Activated naive CD4-positive, alpha-beta T cell treated with Interleukin-2 at 50 U/mL for 16 hours (primary cell): ENCODE measurements at places on chromosomes 6 and 20.

DNA sequence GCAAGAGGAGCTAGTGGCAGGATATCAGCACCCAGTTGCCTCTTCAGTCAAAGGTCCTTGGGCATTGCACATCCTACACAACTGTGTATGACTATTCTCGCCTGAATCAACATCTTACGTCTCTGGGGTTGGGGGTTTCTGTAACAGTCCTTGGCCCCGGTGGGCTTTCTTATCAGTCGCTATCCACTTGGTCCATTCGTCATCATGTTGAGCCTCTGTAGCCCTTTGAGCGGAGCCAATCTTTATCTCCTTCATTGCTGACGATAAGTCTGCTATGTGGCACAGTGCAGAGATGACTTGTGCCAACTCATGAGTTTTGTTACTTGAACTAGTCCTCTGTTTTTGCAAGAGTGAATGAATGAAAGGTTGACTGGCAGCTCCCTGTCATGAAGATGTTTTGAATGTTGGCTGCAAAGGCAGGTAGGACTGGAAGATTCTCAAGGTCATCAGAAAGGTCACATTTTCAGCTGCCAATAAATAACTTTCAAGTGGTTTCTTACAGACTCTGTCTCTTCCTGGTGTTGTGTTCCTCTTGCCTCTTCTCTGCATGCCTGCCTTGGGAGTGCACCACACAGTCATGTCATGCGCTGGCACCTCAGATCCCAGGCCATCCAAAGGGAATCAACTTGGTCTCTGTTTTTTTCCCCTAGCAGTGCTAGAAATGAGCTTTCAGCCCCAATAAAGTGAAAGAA, 238.9 kb downstream of the SLC24A3 start:
- DNase-seq, result no peak

DNA sequence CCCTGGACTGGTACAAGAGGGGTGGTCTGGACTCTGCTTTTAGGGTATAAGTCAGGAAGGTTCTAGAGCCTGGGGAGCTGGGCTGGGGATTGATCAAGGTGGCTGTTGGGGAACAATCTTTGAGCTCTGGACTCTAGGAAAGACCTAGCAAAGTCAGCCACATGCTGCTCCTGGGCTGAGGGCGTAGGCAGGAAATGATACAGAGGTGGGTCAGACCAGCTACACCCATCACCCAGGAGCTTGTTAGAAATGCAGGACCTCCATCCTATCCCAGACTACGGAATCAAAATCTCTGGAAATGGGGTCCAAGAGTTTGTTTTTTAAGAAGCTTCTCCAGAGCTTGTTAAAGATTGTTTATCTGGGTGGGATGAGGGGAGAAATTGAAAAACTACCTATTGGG, 9.4 kb downstream of the ADTRP start:
- DNase-seq, result no peak

GRCh38 chr6:31720196-31720770, 1.3 kb downstream of the LY6G6C start:
- no peak for DNase-seq

GRCh38 chr6:148535976-148536375, 193.3 kb downstream of the SASH1 start:
- no peak for DNase-seq

DNA sequence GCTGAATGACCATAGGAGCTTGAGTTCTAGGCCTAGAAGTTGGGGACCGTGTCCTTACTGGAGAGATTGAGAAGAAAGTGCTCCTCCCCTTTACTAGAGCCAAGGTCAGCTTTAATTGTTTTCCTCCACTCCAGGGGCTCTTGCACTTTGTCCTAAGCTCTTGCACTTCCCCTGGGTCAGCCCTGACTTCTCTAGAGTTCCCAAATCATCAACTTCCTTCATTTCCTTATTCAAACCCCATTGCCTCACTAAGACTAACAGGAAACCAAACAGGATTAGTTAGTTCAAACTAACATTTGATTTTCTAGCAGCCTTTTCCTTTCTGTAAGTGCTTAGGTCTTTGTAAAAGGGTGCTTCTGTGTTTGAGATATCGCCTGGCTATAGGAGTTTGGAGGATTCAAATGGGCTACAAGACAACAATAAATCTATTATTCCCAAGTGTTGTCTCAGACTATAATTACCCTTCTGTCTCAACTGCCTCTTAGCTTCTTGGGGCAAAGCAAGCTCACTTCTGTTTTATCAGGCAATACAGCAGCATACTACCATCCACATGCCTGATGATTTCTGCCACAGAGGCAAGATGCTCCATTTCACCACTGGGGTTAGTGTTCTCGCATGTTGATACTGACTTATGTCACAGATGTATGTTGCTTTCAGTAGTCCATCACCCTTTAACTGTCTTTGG, 12.8 kb upstream of the DTNBP1 start:
- no peak for DNase-seq

DNA sequence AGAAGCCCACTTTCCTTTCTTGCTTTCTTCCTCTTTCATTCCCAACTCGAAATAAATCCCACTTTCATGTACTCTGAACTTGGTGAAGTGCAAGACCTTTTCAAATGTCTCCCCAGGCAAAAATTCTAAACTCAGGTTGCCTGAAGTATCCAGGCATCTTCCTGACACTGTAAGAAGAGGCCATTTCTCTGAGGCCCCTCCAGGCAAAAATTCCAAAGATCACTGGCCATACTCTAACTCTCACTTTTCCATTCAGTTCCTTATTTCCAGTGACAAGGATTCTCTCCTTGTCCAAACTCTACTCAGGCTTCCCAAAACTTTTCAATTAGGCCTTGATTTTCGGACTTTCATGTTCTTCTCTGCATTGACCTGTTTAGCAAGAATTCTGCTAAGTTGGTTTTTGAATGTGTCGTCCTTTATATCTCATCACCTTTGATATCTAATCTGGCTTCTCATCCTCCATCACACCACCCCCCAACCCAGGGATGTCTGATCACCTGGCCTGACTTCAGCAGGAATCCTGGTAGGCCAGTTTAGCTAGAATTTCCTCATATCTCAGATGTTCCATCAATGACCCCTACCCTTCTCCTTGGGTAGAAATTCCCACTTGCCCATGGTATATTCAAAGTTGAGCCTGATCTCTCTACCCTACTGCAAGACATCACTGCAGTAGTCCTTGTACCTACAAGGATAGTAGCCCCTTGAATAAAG, 124.9 kb downstream of the RCAN2 start:
- DNase-seq, result no peak

GRCh38 chr6:143299253-143300166, 151.0 kb downstream of the ADAT2 start:
- no peak for DNase-seq

DNA sequence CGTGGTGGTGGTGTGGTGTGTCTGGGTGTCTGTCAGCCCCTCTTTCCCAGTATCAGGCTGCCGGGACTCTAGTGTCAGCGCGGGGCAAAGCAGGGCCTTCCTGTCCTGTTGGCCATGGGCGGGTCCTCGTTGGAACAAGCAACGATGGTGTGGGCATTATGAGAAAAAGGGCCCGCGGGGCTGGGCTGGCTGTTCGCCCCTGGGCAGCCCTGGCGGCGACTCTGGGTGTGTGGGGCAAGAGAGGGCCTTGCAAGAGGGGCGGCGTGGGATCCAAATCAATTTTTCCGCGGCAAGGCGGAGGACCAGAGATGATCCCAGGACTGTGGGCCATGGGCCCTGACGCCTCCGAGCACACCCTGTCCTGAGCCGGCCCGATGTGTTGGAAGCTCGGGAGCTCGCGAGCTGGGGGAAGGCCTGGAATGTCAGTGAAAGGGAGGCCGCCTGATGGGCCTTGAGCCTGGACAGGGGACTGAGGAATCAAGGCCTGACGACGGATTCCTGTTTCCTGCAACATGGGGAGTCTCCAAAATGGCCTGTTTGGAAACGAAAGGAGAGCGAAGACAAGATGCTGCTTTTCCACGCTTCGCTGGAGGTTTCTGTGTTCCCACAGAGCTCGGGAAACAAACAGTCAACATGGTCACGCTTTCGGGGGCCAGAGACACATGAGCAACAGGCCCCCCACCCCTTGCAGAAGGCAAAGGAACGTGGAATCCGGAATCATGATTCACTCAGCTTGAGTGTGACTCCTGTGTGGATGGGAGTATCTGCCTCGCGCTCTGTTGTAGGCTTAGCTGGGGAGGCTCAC, 364.7 kb upstream of the DEFB115 start:
- no peak for DNase-seq

- DNase-seq, result peak; percentile 21
Measured at GRCh38 chr20:57657535-57658446, 37.6 kb upstream of the ZBP1 start.

- DNase-seq, result no peak
Measured at GRCh38 chr20:36113036-36113435, 41.5 kb upstream of the EPB41L1 start.

DNA sequence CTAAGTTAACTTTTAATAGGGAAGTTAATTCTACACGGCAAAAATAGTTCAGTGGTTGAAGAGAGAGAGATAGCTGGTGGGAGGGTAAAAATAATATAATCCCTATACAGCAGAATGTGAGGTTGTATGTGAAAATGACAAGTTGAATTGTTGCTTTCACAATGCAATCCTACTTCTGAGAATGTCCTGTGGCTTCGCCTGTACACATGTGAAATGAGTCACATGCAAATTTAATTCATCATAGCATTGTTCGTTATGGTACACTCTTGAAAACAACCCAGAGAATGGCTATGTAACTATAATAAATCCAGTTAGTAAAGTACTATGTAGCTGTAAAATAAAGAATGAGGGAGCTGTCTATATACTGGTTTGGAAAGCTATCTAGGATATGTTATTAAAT, 46.0 kb upstream of the HINT3 start:
- DNase-seq, result peak; percentile 14

- no peak for DNase-seq
Measured at GRCh38 chr20:59051666-59052185, 9.1 kb upstream of the PRELID3B start.

- no peak for DNase-seq
Measured at GRCh38 chr6:6655805-6656251, 67.3 kb downstream of the LY86 start.

DNA sequence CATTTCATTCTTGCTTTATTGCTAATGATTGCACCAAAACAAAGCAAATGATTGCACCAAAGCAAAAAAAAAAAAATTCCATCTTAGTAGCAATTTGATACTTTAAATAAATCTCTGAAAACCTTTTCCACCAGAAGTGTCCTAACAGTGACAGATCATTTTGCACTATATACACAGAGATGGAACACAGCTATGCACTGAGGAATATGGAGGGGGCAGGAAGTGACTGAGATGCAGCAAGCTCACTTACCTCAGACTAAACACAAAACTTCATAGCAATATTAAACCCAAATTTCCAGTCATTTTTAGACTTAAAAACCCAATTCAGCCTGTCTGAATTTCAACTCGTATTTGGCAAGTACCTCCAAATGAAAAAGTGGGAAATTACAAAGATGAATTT, 41.2 kb downstream of the HIVEP2 start:
- no peak for DNase-seq

- DNase-seq, result no peak
Measured at GRCh38 chr6:167669870-167670802, 156.6 kb upstream of the AFDN start.

DNA sequence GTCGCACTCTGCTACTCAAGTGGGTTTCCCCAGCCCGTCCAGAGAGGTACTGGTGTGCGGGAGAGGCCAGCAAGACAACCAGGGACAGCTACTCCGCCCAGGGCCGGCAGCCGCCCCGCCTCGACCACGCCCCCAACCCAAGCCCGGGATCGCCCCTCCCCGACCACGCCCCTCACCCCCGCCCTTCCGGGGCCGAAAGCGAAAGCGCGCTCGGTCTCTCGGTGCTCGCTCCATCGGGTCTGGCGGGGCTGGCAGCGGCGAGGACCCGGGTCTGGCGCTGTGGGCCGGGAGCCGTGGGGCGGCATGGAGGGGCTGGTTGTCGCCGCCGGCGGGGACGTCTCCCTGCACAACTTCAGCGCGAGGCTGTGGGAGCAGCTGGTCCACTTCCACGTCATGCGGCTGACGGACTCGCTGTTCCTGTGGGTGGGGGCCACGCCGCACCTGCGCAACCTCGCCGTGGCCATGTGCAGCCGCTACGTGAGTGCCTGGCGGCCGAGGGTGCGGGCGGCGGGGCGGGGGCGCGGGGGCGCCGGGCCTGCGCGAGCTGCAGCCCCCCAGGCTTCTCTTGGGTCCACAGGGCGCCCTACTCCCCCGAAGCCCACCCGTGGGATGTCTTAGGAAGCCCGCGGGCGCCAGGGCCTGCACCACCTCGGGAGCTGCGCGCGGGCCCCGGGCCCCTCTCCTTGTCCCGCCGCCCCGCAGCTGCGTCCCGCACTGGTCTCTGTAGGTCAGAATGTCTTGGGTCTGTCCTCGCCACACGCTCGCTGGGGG, at the start of gene PSMG4:
PSMG4 (plus strand) TSS at position 228 of the 771 bp plus-strand sequence; CDS start at position 304, 76 bp downstream.
- DNase-seq, result peak; percentile 94

- DNase-seq, result peak; percentile 38
Measured at GRCh38 chr20:62668441-62669027, 26.2 kb downstream of the SLCO4A1 start.

DNA sequence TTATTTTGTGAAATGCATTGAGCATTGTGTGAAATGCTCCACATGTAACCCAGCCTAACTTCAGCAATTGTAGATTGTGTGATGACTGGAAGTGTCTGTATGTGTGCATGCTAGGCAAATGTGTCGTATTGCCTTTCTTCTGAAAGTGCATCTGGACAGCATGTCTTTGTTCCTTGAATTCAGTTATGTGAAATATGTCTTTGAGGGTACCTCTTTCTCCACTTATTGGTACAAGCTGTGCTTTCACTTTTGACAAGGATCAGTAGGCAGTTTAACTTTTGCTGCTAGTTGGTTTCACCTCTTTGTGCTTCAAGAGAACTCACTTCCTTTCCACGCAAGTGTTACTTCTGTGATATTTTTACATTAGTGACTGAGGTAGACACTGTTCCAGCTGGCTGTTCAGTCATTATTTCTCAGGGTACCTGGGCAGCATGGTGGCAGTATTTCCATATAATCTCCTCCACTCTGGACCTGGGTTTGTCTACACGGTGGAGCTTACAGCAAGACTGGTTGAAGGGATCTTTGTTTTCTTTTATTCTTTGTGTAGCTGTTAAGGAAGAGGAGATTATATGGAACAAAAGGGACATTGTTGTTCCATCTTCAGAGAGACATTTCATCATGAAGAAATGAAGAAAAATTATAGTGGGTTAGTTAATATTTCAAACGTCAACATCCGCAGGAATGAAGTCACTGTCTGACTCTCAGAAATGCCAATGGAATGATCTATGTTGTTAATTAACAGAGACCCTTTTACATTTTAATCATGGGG, 175.4 kb downstream of the UTRN start:
- no peak for DNase-seq

GRCh38 chr6:166626177-166627032, 646 bp downstream of the RPS6KA2 start:
- DNase-seq, result peak; percentile 30

DNA sequence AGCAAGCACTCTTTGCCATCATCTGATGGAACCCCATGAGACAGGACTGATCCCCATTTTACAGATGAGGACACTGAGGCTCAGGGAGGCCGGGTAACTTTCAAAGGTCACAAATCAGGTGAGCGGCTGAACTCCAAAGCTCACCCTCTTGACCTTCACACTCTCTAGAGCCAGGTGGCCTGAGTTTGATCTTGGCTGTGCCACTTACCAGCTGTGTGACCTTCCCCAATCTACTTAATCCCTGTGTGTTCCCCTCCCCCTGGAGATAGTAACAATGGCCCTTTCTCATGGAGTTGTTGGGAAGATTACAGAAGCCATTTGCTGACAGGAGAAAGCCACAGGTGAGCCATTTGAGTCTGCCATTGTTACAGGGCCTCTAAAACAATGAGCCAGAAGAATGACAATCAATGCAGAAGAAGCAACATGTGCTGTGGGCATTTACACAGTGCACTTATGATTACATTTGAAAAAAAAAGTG, 34.5 kb downstream of the BMP7 start:
- no peak for DNase-seq
